ENCODE measurements at places on chromosomes 3 and 15.

DNA sequence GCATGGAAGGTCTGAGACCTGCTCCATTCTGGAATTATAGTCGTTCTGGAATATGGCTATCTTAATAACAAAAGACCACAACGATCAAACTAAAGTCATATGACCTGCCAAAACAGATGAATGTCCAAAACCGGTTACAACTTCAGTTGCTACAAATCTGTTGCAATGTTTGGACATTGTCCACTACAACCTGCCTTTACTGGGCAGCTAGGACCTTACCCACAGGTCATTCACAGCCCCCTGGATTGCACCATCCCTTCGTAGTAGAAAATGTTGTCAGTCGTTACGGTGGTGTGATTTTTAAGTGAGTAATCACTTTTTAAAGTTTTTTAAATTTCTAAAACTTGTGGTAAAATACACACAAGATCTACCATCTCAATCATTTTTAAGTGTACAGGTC lies 22.5 kb upstream of the SRGAP3 start:
- no peak for DNase-seq

DNA sequence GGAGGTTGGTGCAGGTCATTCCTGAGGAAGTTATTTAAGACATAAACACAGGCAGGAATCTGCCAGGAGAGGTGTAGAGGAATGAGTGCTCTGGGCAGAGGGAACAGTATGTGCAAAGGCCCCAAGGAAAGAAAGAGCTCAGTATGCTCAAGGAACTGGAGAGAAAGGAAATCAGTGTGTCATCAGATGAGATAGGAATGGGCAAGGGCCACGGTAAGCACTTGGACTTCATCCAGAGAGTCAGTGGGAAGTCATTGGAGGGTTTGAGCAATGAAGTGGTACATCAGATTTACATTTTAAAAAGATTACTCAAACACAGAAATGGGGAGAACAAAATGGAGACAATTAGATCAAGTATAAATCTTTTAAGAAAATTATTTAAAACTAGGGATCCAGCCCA lies 272.2 kb downstream of the ADAMTSL3 start:
- peak; percentile 49 for DNase-seq

DNA sequence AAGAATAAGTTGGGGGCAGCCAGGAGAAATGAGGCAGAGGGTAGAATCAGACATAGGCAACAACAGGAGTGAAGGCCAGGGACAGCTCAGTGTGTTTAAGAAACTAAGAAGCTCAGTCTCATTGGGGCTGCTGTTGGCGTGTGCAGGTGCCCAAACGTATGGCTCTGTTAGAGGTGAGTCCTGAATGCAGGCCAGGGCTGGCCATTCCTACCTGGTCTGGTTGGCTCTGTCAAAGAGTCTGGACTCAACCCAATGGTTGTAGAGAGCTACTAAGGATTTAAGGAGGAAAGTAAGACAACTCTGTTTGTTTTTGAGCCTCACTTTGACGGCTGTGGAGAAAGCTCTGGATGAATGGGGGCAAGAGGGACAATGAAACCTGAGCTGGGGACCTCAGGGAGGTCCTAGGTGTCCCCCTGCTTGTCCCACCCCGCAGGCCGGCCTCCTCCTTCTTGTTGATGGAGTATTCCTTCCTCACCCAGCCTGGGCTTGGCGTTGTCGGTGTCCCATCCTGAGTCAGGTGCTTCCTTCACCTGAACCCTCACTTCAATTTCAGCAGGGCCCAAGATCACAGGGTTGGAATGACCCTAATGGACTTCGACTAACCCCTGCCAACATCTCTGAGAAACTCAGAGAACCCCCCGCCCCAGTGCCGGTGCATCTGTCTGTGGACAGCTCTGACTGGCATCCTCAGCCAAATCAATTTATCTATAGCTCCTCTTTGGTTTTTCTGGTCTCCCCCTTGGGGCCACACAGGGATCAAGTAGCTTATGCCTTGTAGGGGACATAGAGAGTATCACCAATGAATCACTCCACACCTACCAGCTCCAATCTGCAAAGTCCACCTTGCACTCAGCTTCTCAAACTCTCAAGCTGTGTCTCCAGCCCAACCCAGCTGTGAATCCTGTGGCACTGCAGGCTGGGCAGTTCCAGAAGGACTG lies 8.3 kb downstream of the ITGA11 start:
- no peak for DNase-seq

DNA sequence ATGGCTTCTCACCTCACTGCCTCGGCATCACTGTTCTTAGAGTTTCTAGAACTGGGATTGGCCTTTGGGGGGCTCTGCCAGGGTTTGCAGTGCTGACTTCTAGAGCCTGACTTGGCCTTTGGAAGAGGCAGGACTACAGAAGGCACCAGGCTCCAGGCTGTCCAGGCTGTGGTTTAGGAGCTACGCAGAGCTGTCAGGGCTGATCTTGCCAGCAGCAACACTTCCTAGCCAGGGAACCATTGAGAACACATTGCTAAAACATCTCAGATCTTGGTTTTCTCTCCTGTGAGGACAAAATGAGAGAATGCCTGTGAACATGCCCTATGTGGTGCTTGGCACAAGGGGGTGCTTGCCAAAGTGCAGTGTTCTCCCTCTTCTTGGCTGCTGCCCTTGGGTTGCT lies 34.6 kb upstream of the APEH start:
- no peak for DNase-seq

- DNase-seq, result no peak
Measured at GRCh38 chr15:78804391-78804792, 6.9 kb downstream of the ADAMTS7 start.

GRCh38 chr3:52388933-52389332 lies 56.0 kb downstream of the SEMA3G start:
- DNase-seq, result no peak

DNA sequence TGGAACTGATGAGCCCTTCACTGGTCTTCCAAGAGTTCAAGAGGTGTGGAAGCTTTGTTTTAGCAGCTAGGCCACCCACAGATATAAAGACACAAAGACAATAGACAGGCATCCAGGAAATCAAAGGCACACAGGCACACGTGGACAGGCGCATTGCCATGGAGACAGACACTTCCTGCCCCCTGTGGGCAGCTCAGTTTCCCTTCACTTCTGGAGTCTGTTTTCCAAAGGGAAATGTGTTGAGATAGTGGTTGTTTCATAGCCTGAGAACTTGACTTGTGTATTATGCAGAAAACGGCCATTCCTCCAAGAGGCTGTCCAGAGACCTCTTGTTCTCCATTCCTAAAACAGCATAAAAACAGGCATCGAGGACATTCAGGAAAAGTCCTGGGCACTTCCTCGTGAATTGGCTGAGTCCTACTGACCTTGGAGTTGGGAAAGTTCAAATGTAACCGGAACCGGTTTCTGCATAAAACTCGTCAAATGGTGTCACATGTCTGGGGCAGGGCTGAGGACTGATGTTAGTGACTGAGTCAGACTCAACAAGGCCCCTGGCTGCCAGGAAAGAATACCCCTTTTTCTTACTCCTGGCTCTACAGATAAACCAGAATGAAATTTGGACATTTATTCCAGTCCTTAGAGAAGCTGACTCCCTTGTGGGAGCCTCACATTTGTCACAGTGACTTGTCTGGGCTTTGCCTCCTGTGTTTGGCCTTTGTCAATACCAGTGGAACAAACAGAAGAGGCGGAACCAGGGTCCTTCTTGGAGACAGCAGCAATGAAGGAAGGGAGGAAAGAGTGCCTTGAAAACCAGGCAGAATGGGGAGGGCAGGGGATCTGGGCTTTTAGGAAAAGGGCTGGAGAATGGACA lies 1.3 kb downstream of the ALPK3 start:
- DNase-seq, result peak; percentile 27

DNA sequence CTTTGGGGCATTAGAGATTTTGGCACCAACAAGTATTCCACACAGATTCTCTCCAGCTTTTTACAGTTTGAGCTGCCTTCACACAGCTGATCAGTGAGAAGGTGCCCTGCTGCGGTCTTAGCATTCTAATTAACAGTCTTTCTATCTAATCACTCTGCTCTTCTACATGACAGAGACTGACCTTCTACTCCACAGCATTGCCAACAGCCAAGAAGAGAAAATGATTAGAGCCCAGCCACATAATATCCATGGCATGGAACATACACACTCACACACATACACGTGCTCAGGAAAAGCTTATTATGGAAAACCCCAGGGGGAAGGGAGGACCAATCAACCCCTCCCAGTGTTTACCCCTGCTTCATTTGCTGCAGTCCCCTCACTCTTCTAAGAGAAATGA lies 76.1 kb upstream of the PPP2R3A start:
- no peak for DNase-seq

- DNase-seq, result no peak
Measured at GRCh38 chr15:68694111-68694510, 115.3 kb downstream of the CORO2B start.

GRCh38 chr3:77102951-77103769 lies 63.3 kb downstream of the ROBO2 start:
- no peak for DNase-seq

DNA sequence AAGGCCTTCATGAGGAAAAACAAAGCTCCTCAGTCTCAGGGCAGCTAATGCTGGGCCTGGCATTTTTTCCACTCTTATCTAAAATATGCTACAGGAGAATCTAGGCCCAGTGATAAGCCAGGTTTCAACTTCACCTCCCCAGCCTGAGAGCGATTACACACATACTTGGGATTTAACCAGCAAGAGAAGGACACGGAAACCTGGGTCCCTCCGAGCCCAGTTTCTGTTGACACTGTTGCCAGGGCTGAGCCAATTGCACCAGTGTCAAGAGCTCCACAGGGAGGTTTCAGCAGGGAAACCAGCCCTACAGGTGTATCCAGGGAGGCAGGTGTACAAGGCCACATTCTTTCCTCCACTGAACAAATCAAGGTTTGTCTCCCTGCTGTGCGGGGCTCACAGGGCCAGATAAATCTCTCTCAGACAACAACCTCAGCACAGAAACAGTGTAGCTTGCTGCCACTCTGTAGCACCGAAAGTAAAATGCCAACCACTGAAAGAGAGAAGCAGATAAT lies 85.4 kb downstream of the MAGI1 start:
- no peak for DNase-seq

DNA sequence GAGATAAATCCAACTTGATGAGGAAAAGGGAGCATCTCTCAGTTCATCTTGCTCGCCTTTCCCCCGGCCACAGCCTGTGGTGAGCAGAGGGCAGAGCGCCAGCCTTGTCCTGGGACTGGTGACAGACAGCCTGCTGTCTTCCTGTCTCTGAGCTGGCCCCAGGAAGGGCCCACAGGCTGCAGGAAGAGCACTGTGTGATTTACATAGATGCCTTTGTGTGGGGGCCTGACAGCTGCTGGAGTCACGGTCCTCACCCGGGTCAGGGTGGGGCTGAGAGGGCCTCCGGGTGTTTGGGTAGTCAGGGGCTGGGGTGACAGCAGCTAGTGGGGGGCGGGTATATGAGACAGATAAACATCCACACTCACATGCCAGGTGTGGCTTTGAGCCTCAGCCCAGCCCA lies 29.3 kb downstream of the PLA2G4D start:
- DNase-seq, result no peak

GRCh38 chr3:77539014-77539413 lies 499.1 kb downstream of the ROBO2 start:
- DNase-seq, result no peak

- peak; percentile 87 for DNase-seq
Measured at GRCh38 chr3:112101916-112102315, 15.7 kb downstream of the C3orf52 start.

GRCh38 chr15:88470625-88471372 lies 3.3 kb downstream of the MRPS11 start:
- DNase-seq, result no peak

- DNase-seq, result no peak
Measured at GRCh38 chr15:85993116-85993515, 86.6 kb upstream of the AGBL1 start.

DNA sequence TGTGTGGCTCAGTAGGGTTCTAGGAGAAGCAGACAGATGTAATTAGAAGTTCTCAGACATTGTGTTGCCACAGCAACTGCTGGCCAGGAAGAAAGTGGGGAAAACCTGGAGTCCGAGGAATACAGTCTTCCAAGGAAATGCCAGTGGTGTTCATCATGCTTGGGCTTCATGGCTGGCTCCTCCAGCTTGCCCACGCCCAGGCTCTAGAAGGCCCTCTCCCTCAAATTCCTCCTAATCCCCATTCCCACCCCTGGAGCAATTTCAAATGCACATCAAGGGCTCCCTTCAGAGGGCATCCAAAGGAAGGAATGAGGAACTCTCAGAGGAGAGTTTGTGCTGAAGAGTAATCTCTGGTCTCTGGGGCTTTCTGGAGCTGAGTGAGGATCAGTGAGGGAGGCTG lies 21.9 kb downstream of the FSTL1 start:
- DNase-seq, result no peak

DNA sequence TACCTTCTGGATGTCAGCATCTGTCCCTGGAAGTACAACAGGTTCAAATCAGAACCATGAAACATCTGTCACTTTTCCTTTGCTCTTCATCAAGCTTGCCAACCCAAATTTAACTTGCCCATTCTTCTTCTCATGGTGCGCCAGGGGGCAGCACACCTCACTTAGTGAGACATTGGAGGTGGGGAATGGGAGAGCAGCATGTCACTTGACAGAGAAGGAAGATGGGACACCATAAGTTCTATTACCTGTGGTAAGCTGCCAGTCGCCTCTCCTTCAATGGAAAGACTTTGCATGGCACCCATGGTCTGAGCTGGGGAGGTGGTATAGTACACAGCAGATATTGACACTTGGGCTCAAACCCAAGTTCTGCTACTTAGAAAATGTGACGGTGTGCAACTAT lies 2.9 kb downstream of the SCN5A start:
- peak; percentile 30 for DNase-seq

- DNase-seq, result peak; percentile 46
Measured at GRCh38 chr15:59340325-59340724, 32.3 kb downstream of the MYO1E start.

GRCh38 chr3:45566196-45566595 lies 28.4 kb upstream of the LIMD1 start:
- DNase-seq, result no peak

GRCh38 chr15:19944261-19944888 lies 597.2 kb downstream of the GOLGA6L6 start:
- DNase-seq, result no peak

Measured in fibroblast of mammary gland (primary cell).